ENCODE measurements at places on chromosomes 2 and 18.

DNA sequence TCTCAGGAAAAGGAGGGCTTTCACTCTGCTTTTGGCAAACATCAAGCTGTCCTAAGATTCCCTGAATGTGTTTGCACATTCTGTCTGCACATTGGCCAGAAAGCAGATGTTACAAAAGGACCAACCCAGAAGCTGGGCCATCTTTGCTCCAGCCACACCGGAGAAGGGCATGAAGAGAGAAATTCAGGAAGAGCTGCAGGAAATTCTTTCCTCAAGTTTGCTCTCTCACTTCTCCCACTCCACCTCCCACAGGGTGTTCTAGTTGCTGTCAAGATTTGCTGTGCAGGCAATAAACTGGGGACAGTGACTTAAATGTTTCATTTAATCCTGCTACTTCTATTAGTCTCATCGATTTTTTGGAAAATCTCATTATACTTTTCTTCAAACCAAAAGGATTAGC, 137.7 kb upstream of the UNC80 start:
- no peak for DNase-seq

- DNase-seq = no peak
Measured at GRCh38 chr2:15126373-15126772, 434.8 kb downstream of the NBAS start.

GRCh38 chr2:67208887-67209500, 188.1 kb upstream of the ETAA1 start:
- peak; percentile 83 for DNase-seq

- DNase-seq = no peak
Measured at GRCh38 chr2:45923701-45924100, 272.2 kb downstream of the PRKCE start.

- DNase-seq = no peak
Measured at GRCh38 chr2:201754717-201755415, 25.9 kb downstream of the ALS2 start.

GRCh38 chr18:78563110-78563509, 416.5 kb upstream of the SALL3 start:
- DNase-seq = no peak

GRCh38 chr18:59848002-59848401, 51.8 kb upstream of the PMAIP1 start:
- DNase-seq = peak; percentile 84

DNA sequence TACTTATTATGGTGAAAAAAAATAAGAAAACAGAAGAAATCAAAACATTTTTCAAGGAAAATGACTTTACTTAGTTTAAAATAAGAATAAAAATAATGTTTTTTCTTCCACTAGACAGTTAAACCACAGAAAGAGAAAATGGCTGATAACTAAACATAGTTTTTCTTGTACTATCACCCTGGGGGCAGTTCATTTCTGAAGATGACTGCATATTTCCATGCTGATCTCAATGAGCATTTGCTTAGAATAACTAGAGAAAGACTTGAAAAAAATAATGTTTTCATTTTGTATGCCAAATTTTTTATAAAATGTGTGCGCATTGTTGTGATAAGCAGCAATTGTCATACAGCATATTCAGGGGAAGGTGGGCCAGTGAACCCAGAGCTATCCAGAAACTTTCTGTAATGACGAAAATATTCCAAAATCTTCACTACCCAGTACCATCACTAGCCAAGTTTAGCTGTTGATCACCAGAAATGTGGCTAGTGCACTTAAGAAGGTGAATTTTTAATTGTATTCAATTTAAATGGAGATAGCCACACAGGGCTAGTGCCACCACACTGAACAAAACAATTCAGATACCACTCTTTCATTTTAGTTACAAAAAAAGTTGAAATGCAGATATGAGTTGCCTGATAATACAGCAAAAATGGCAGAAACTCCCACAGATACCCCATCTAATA, 513.4 kb upstream of the NETO1 start:
- DNase-seq = no peak

DNA sequence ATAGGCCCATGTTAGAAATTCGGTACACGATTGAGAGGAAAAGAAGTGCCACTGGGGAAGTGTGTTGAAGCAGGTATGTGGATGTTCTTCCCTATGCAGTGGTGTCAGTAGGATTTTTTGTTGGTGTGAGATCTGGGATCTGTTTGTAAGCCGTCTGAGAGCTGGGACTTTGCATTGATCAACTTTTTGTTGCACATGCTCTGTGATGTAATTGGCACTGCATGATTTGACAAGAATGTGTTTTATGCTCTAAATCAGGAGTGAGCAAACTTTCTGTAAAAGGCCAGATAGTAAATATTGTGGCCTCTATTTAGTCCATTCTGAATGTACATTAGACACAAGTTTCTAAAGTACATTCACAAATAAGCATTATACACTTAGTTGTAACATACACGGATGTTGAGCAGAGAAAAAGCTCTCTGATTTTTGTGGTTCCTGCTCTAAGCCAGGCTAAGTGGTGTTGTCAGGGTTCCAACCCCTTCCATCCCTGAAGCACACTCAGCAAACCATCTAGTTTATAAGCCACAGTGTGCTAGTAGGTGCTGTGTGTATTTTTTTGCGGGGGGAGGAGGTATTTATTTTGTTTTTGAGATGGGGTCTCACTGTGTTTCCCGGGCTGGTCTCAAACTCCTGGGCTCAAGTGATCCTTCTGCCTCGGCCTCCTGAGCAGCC, 235.6 kb downstream of the NEDD4L start:
- DNase-seq = no peak

GRCh38 chr2:43345391-43345813, 119.0 kb upstream of the ZFP36L2 start:
- peak; percentile 9 for DNase-seq

- no peak for DNase-seq
Measured at GRCh38 chr18:10514082-10514481, 11.7 kb upstream of the NAPG start.

DNA sequence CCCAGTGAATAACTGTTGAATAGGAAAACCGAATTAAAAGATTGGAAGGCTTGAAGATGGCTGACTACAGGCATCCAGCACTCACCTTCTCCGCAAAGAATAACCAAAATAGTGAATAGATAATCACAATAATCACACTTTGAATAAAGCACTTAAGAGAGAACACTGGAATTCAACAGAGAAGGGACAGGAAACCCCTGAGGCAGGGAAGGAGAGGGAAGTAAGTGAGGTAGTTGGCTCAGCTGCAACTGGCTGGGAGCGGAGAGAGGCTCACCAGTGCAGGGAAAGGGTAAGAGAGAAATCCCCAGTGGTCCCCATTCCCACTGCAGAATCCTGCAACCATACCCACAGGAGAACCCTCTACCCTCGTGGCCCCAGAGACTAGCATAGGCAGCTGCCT, 246.6 kb upstream of the NCKAP5 start:
- DNase-seq = no peak

GRCh38 chr2:224101820-224102630, 62.9 kb upstream of the SERPINE2 start:
- no peak for DNase-seq

GRCh38 chr18:42536442-42536841, 579.0 kb downstream of the RIT2 start:
- no peak for DNase-seq

DNA sequence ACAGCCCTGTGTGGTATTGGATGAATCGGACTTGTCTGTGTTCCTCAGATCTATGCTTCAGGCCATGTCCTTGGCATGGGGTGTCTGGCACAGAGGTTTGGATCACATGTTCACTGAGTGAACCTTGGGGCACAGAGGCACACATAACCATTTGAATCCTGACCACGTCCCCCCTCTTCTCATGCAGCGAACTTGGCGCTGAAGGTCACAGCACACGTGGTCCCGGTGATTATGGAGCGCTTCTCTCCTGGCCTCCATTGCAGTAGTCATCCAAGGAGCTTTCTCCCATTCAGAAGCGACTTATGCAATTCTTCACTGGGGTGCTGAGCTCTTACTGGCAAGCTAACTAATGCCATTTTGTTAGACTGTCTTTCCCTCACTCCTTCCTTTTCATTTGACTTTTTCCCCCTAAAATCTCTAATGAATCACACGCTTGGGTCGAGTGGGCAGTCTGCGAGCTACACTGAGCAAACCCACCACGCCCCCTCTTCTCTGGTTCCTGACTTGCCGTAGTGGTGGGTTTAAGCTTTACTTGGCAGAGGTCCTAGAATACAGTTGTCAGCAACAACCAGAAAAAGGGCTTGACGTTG, 59.4 kb downstream of the KCNG2 start:
- DNase-seq = peak; percentile 35

DNA sequence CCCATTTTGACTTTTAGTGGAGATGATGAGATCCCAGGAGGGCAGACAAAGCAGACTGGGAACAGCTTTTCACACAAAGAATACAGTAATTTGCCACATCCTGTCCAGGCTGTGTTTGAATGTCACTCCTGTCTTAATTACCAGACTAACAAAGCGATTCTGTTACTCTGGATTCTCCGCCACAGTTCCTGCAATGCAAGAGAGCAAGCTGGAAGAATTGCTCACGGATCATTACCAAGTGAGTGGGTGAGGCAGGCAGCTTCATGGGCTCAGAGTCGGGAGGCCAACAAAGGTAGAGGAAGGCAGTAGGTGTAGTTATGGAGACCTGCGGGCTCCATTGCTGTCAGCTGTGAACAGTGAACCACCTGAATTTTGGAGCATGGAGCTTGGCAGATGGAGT, 250.5 kb upstream of the ATP5MC3 start:
- DNase-seq = peak; percentile 94

GRCh38 chr18:79374408-79375171, 21.1 kb upstream of the NFATC1 start:
- DNase-seq = no peak

- DNase-seq = no peak
Measured at GRCh38 chr2:220460257-220460985, 833.0 kb downstream of the SLC4A3 start.

DNA sequence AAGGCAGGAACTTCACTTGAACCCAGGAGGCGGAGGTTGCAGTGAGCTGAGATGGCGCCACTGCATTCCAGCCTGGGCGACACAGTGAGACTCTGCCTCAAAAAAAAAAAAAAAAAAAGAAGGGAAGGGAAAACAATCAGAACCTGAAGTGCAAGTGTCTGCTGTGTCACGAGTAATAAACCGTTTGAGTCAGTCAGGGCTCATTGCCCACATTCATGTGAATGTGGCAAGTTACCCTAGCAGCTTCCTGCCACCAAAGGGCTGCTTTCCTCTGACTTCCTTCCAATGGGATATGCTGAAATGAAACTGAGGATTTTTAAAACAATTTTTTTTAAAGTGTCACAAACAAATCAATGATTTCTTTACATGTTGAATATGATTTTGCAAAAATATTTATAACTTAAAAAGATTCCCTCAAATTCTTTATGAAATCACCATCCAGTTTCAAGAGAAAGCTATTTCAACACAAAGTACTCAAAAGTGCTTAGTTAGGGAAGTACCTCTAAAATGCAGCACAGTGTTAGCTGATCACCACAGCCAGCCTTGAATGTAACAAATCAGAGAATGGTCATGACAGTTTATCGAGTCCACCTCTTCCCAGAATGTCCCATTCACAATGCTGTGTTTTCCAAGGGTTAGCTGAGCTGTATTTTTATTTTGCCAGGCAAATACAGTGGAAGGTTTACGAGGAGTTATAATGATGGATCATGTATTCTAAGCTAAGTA, 36.4 kb downstream of the WDSUB1 start:
- DNase-seq = no peak

DNA sequence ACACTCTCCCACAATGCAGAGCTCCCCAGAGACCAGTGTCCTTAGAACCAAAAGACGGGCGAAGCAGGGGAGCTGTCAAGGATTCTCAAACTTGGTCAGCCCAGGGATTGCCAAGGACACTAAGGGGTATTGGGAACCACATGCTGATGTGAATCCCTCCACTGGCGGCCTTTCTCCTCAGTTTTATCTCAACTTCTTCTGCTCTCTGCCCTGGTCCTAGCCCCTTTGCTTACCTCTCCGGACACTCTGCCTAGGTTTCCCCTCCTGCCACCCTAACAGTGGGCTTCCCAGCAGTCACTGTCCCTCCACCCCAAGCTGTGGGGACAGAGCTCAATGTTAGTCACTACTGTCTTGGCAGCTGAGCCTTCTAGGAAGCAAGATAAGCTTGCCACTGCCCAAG, 61.1 kb downstream of the POLR1A start:
- no peak for DNase-seq

DNA sequence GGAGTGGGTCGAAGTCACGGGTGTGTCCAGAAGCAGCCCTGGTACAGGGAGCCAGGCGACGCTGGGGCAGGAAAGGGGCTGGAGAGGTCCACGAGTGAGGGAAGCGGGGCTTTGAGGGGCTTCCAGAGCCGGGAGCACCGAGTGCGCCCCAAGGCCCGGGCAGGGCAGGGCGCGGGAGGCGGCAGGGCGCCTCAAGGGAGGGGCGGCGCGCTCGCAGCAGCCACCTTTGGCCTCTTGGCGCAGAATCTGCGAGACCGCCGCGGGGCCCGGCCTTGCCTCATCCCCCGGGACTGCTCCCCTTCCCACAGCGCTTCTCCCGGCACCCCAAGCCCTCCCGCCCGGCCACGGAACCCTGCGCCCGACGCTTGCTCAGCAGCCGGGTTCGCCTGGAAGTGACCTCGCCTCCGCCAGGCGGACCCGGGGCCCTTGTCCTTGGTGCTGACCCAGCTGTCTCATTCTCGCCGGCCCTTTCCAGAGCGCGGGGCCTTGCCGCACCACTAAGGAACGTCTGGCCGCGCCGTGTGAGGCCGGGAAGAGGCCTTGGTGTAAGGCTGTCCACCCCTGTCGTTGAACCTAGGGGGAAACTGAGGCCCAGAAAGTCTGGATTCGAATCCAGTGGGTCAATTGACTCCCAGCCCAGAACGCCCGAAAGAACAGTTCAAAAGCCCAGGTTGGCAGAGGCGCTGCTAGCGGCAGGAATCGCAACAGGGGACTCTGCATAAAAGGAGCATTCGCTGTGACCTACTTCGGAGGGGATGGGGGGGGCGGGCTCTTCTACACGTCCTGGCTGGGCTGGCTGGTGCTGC, 584 bp upstream of the DNER start:
- peak; percentile 63 for DNase-seq

GRCh38 chr2:47799031-47799609, 16.2 kb downstream of the MSH6 start:
- DNase-seq = no peak

GRCh38 chr2:65021709-65022108, 32.5 kb downstream of the SLC1A4 start:
- DNase-seq = peak; percentile 58

DNA sequence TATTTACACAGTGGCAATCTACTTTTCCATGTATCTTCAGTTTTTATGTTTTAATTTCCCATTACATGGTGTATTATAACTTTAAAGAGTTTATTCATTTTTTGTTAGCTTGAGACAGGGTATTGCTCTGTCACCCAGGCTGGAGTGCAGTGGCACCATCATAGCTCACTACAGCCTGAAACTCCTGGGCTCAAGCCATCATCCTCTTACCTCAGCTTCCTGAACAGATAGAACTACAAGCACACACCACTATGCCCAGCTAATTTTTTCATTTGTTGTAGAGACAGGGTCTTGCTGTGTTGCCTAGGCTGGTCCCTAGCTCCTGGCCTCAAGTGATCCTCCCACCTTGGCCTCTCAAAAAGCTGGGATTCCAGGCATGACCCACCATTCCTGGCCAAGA, 66.8 kb downstream of the COA5 start:
- no peak for DNase-seq
